Activated CD4-positive, alpha-beta T cell treated with anti-CD3 and anti-CD28 coated beads, Interleukin-2, amount 50 U/mL, for 1 hour (primary cell): ENCODE measurements at places on chromosomes 4 and X.

- no peak for DNase-seq
Measured at GRCh38 chr4:38306482-38307071, 346.4 kb downstream of the PTTG2 start.

GRCh38 chr4:145740806-145741205 lies 60.9 kb downstream of the C4orf51 start:
- no peak for DNase-seq

DNA sequence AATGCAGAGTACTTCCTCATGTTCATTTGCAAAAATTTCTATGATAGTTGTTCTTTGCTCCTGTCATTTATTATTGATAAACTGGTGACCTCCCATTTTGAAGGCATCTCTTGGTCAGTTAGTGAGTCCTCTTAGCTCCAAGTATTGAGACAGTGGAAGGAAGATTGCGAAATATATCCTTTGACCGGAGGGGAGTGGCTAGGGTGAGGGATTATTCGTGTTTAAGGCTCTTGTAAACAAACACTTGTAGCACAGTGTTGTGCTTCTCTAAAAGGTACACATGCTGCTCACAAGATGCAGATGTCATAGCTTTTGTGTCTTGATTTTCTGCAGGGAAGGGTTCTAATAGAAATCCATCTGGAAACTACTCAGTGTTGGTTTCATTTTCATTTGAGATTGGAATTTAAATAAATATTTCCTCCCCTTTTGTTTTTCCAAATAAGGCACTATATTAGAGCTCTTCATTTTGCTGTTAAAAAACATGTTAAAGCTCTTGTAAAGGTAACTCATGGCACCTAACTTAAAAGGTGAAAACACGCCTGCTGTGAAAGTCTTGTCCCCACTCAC lies 21.8 kb downstream of the TXLNG start:
- DNase-seq, result no peak

GRCh38 chr4:79046016-79046592 lies 106.9 kb upstream of the PAQR3 start:
- DNase-seq, result no peak

GRCh38 chrX:55663584-55663983 lies 40.4 kb downstream of the FOXR2 start:
- DNase-seq, result no peak

DNA sequence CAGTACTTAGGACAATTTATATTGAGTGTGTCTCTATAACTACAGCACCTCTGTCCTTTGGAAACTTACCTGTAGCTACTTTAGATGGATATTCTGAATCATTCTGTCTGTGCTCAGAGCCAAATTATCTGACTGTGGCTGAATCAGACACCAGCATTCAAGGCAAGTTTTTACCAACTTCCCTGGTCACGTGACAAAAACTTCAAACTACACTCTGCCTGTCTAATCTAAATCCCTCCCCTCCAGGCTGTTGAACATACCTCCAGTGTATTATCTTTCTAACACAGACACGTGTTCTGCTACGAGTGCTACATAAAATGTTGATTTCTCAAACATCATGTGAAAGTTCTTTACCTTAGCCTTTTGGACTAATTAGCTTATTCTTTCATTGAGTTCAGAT lies 641.2 kb upstream of the CPEB2 start:
- DNase-seq, result no peak

DNA sequence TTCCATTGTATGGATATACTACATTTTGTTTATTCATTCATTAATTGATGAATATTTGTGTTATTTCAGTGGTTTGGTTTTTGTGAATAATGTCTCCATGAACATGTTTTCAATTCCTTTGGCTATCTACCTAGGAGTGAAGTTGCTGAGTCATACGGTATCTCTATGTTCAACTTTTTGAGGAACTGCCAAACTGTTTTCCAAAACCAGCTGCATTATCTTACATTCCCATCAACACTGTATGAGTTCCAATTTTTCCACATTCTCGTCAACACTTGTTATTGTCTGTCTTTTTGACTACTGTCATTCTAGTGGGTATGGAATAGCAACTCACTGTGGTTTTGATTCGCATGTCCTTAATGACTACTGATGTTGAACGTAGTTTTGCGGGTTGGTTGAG lies 388.6 kb upstream of the MAGEB2 start:
- DNase-seq, result no peak

- no peak for DNase-seq
Measured at GRCh38 chrX:150240643-150240970, 122.5 kb upstream of the MAMLD1 start.

DNA sequence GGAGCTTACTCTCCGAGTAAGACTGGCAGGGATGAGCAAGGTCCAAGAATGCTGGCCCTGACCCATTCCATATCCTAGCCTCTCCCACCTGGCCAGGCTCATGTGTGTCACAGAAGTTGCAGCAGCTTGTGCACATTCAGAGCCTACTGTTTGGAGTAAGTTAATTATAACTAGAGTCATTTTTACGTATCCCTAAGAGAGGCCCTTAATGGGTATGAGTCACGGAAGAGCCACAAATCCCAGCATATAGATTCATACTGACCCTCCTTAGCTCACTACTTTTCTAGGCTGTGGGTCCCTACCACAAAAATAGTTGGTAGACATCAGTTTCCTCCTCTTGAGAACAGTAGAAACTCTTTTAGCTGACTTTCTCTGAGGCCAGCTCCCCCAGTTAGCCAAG lies 118.3 kb upstream of the FRG1 start:
- DNase-seq, result no peak

GRCh38 chr4:106316773-106317409 lies 541 bp downstream of the AIMP1 start:
- DNase-seq, result no peak

DNA sequence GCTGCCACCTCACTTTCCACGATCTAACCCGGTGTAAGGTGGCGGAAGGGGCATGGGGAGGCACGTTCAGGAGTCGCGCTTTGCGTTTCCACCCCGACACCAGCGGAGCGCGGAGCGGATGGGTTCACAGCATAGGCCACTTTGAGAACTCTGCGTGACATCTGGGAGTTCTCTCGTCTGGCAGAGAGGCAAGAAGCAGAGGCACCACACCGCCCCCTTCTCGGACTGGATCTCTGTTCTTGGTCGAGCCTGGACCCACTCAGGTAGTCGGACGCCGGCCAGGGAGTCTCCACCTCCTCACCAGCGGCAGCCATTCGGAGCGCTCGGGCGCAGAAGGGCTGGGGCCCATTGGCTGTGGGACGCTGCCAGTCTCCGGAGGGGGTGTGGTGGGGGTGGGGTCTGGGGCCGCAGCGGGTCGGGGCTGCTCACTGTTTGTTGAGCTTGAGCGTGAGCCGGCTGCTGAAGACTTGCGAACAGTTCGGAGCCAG lies at the start of gene DACH2:
Gene DACH2, plus strand, starts transcription at position 428 of the 488 bp plus-strand sequence.
- DNase-seq, result no peak

- DNase-seq, result no peak
Measured at GRCh38 chr4:183455431-183456195, 11.2 kb downstream of the CDKN2AIP start.

- DNase-seq, result no peak
Measured at GRCh38 chr4:121472937-121473721, 92.3 kb upstream of the QRFPR start.

DNA sequence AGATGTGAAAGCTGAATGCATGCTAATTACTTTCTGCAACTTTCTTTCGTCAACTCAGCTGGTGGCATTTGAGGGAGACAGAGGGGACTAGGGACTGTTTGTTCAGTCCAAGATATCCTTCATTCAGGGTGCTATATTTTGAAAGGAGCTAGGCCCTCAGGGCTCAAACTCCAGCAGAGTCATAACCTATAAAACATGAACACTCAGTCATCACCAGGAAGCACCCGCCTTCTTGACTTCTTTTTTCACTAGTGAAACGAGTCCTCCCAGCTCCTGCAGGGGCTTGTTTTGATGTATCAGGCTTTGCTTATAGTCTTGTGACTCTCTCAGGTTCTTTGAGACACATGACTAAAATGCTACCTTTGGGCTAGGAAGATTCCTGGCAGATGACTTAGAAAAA lies 230.6 kb downstream of the PCDH7 start:
- DNase-seq, result no peak

DNA sequence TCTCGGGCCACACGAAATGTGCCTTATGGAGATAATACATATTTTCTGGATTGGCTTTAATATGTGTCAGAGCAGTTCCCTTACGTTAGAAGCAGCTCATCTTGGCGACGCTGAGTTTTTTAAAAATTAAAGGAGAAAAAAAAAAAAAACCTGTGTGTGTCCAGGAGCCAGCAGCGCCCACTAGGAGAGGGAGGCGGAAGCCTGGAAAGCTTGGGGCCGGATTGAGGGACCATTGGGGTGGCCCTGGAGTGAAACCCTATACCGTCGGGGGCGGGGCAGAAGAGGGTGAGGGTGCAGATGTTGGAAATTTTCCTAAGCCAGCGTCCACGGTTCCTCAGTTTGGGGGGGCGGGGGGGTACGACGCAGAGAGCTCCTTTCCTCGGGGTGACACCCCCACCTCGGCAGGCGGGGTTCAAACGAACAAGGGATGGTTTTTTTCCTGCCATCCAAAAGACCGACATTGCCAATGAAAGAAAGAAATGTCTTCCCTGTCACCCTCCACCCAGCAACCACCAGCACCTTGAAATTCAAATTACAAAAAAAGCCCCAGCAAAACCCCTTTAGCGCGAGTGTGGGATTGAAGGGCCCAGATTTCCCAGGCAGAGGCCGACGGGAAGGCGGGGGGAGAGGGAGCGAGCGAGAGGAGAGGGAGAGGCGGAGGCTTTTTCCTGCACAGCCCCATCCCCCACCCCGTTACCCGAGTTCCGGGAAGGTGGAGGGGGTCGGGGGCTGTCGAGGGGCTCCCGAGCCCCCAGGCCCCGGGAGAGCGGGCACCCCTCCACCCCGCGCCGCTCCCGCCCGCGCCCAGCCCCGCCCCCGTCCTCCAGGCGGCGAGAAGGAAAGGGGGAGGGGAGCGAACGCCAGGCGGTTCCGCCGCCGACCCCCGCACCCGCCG lies 859 bp downstream of the SMARCA1 start:
- DNase-seq, result peak; percentile 0

DNA sequence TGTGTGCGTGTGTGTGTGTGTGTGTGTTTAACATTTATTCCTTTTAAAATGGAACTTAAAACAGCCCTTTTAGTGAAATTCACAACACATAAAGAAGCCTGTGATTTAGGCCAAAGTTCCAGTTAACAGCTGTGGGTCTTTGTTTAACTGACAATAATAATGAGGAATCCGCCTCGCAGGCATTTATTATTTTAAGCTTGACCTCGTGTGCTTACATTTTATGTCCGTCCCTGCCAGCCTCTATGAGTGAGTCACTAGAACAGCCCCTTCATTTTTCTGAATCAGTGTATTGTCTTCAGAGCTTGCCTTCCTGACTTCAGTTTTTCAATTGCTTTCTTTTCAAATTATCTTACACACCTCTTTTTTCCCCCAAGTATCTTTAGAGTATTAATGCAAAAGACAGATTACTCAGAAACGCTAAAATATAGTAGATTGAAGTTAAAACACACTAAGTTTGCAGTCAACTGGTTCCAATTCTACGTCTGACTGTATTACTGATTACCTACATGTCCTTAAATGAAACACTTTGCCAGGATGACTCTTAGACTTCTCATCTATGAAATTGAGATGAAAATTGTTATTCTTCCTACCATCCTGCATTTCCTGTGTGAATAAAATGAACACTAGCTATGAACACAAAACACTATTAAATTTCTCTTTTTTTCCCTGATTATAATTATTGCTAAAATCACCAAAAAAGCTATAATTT lies 319.6 kb upstream of the HS3ST1 start:
- DNase-seq, result no peak

DNA sequence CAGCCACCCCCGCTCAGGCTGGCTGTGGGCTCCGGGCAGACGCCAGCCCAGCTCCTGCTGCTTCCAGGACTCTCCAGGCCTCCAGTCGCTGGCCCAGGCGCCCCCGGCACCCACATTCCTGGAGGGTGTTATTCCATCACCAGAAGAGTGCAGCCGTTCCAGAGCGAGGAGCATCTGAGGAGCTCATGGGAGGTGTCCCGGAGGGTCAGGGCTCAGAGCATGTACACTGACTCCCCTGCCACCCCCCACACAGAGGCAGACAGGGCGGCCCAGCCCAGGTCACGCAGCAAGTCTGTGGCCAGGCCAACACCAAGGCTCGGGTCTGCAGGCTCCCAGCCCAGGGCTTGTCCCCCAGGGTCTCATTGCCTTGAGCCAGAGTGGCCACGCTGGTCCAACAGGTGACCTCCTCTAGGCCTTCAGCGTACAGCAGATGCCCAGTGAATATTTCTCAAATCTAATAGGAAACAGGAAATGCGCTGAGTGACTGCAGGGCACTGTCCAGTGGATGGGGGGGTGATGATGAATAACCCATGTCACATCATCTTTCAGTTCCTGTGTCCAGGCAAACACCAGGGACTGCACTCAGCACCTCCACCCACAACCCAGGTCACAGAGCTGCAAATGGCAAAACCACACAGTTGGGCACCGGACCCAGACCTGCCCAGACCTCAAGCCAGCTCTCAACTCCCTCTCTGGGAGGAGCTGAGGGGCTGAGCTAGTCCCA lies 37.2 kb downstream of the ABLIM2 start:
- DNase-seq, result no peak

- no peak for DNase-seq
Measured at GRCh38 chr4:177393236-177393635, 49.0 kb downstream of the AGA start.

GRCh38 chrX:11663875-11664210 lies 1.9 kb downstream of the ARHGAP6 start:
- DNase-seq, result no peak

DNA sequence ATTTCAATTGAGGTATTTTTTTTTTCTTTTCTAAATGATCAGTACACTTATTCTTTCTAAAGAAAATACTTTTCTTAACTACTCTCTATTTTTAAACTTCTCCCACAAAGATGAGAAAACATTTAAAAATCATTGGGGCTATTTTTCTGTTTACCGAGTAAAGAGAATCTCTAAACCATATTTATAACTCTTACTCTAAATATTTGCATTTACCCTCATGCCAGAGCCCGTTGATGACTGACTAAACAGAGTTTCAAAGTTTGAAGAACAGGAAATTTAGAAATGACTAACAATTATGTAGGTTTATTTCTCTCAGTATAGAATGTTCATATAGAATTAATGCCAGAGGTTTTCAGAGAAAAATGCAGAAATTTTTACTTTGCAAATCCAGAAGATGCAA lies 2.7 kb upstream of the ALB start:
- DNase-seq, result no peak

- DNase-seq, result no peak
Measured at GRCh38 chr4:76969941-76970529, 20.5 kb downstream of the SEPTIN11 start.

DNA sequence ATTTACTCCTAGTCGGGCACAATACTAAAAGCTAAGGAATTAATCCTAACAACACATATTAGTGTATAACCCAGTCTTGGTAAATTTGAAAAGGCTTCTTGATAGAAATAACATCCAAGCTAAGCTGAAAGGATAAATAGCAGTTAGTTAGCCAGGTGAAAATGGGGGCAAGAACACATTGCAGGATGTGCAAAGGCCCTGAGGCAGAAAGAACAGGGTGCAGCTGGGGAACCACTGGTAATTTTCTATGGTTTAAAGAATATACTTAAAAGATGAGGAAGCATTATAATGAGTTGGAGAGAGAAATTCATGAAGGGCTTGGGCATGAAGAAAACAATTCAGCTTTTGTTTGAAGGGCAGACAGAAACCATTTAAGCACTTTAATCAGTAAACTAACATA lies 689.0 kb downstream of the ADGRL3 start:
- DNase-seq, result no peak

- DNase-seq, result no peak
Measured at GRCh38 chr4:47109379-47109778, 78.0 kb downstream of the GABRB1 start.
